ENCODE measurements at places on chromosomes 13 and 19.
A peak's percentile ranks its signal among the peaks of the same experiment; 100 is the strongest.

DNA sequence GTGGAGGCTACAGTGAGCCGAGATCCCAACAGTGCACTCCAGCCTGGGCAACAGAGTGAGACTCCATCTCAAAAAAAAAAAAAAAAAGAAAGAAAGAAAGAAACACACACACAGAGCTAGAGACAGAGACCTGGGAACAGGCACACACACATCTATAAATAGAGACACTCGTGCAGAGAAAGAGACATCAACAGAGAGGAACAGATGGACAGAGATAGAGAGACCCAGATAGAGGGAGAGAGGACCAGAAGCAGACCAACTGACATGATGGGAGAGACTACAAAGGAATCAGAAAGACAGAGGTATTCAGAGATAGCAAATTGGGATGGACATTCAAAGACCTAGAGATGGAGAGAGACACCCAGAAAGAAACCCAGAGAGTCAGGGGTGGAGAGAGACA, 2.1 kb upstream of the CA11 start:
- DNase-seq = no peak

GRCh38 chr19:13882836-13883235, 5.9 kb downstream of the NANOS3 start:
- no peak for DNase-seq

DNA sequence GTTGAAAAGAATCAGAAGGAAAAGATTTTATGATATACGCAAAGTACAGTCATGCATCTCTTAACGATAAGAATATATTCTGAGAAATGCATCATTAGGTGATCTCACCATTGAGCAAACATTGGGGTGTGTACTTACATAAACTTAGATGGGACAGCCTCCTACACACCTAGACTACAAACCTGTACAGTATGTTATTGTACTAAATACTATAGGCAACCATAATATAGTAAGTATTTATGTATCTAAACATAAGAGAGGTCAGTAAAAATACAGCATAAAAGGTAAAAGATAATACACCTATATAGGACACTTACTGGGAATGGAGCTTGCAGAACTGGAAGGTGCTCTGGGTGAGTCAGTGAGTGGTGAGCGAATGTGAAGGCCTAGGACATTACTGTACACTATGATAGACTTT, 254.6 kb downstream of the SPRY2 start:
- no peak for DNase-seq

DNA sequence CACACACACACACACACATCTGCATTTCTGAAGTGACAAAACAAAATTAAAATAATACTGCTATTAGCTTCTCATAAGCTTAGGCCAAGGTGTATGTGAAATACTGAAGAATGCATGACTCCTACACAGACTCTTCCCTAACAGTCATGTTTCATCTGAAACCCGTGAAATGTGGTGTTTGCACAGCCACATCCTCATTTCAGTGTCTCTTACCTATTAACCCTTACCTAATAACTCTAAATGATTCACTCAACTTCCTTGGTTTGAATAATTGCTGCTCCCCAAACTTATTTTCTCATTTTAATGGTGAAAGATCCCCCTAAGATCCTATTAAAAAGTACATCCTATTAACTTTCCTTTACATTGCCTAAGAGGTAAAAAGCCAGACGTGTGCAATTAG, 117.6 kb downstream of the MIPEP start:
- DNase-seq = no peak

DNA sequence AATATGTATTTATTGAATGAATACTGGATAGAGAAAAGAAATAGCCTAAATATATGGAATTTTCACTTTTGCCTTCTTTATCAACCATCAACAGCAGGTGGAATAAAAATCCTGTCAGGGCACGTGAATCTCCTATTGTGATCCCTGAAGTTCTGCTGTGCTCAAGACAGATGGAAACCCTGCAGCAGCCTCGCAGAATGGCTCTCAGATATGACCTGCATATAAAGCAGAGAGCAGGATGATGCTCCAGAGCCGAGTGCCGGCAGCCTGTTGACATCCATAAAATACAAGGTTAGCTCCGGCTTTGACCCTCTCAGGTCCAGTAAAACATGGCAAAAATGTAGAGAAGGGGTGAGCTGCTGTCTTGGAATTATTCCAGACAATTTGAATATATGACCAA, 659.3 kb downstream of the DIAPH3 start:
- DNase-seq = no peak

DNA sequence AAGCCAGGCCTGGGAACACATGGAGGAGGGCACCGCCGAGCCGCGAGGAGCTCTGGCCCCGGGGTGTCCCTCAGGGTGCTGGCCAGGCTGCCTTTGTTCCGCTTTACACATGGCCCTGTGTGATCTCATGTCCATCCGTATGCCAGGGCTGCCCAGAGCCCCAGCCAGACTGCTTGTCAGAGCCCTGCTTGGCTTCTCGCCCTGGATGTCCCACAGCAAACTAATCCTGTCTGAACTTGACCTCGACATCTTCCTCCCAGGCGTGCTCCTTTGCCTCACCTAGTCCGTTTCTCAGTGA, 14.3 kb downstream of the BCKDHA start:
- no peak for DNase-seq

DNA sequence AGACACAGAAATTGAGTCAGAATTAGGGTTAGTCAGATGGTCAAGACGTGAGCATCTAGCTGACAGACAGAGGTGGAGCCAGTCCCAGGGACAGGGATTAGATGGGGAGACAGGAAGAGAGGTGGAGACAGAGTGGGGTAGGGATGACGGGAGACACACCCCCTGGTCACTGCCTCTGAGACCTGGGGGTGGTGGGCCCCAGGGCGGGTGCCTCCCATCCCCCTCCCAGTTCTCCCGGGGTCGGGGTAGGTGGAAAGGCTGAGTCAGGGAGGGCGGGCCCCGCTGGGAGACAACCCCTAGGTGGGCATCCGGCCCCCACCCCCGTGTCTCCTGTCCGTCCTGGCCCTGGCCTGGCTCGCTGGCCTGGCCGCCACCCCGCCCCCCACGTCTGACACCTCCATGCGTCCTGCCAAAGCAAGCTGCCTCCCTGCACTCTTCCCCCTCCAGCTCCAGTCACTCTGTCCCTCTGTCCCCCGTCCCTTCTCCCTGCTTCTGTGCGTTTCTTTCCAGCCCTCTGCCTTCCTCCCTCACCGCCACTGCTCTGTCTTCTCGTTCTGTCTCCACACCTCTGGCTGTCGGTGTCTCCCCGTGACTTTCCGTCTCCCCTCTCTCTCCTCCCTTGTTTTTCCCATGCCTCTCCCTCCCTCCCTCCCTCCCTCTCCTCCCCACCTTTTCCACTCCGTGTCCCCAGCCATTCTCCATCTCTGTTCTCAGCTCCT, 15.1 kb downstream of the CCDC97 start:
- DNase-seq = no peak

- no peak for DNase-seq
These were observed 3.5 kb downstream of the KLK7 start for GRCh38 chr19:50980208-50980607.

DNA sequence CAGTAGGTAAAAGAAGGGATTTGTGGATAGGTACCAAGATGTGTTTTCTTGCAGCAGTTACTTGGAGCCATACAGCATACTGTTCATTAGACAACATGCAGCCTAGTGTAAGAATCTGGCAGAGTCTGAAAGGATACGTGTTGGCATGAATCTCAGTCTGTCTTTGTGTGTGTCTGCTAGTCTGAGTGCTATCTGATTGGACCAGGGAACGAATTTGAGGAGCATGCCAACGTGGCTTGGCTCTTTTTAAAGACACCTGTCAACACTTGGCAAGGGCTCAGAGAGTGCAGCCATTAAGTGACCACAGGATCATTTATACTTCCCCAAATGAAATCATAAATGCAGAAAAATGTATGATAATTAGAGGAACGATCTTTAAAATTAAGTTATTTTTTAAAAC, 27.6 kb upstream of the ATXN8OS start:
- no peak for DNase-seq

- DNase-seq = no peak
These were observed 116.9 kb downstream of the CCNA1 start for GRCh38 chr13:36549126-36549702.

GRCh38 chr19:11361037-11361770, 6.0 kb downstream of the PLPPR2 start:
- no peak for DNase-seq

GRCh38 chr13:76656500-76656899, 229.7 kb downstream of the KCTD12 start:
- no peak for DNase-seq

DNA sequence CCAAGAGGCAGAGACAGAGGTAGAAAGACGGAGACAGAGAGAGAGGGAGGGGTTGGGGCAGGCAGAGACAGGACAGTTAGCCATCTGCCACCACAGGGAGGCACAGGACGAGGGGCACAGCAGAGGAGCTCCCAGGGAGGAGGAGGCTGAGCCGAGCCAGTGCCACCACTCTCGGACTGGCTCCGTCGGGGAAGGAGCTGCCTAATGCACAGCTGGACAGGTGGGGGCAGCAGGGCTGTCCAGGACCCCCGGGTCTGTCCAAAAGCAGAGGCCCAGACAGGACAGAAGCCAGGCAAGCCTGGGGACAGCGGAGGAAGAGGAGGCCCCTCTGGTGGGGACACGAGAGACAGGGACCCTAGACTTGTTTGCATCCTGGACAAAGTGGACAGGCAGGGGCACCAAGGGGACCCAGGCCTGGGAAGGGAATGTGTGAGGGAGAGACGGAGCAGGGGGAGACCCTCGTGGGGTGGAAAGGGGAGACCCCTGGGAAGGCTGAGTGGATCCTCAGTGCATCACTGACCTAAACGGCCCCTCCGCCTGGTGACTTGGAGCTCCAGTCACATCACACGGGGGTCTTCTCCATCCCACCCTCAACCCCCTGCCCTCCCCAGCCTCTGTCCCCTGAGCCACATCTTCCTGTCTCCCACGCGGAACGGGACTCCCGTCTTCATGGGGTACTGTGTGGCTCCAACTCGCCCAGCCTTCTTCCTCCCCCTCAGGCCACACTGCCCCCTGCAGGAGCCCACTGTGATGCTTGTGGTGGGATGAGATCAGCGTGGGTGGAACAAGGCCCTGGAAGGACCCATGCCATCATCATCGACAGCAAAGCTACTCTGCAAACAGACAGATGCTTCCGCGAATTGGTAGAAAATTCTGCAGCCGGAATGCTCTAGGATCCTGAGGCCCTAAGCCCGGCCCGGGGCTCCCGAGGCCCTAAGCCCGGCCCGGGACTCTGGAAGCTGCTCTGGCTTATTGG, 915 bp downstream of the F10 start:
- no peak for DNase-seq

GRCh38 chr19:4676955-4677731, 7.0 kb upstream of the MYDGF start:
- DNase-seq = no peak

DNA sequence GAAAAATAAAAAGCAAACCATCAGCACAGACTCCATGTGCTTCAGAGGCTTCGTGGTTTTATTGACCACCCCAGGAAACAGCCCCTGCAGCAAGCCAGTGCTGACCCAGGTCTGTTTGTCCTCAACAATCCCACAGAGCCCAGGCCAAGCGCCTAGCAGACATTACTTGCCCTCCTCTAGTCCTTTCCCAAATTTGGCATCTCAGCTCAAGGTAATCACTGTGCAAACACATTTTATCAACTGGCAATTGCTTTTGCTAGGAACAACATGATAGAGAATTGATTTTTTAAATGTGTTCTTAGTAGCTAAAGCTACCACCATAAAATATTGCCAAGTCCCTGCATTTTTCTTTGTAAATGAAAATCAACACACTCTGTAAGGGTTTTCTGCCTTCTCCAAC, 121.8 kb downstream of the STOML3 start:
- DNase-seq = no peak

- no peak for DNase-seq
These were observed 96.8 kb upstream of the DOCK9 start for GRCh38 chr13:99074693-99075092.

GRCh38 chr13:67841071-67841470, 610.9 kb upstream of the PCDH9 start:
- no peak for DNase-seq

- DNase-seq = no peak
These were observed 12.4 kb upstream of the PDCD2L start for GRCh38 chr19:34391813-34392212.

DNA sequence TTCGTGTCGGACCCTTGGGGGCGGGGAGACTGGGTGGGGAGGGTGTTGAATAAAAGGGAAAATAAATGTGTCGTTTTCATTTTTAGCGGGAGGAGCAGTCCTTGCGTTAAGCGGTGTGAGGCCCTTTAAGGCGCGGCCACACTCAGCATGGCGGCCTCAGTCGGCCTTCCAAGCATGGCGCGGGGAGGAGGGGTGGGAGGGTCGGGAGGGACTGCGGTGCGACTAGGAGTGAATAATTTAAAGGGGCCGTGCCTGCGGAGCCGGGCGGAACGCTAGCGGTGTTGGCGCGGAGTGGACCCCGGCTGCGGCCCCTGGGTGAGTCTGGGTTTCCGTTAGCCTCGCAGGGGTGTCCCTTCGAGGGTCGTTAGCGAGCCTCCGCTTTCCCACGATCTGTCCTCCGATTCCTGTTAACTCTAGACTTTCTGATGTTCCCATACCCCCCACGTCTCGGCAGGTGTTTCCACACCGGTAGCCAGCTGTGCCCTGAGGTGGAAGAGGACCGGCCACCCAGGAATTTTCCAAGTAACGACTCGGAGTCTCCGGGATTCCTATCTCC, 1.5 kb upstream of the PNPLA6 start:
- DNase-seq = peak; percentile 83

DNA sequence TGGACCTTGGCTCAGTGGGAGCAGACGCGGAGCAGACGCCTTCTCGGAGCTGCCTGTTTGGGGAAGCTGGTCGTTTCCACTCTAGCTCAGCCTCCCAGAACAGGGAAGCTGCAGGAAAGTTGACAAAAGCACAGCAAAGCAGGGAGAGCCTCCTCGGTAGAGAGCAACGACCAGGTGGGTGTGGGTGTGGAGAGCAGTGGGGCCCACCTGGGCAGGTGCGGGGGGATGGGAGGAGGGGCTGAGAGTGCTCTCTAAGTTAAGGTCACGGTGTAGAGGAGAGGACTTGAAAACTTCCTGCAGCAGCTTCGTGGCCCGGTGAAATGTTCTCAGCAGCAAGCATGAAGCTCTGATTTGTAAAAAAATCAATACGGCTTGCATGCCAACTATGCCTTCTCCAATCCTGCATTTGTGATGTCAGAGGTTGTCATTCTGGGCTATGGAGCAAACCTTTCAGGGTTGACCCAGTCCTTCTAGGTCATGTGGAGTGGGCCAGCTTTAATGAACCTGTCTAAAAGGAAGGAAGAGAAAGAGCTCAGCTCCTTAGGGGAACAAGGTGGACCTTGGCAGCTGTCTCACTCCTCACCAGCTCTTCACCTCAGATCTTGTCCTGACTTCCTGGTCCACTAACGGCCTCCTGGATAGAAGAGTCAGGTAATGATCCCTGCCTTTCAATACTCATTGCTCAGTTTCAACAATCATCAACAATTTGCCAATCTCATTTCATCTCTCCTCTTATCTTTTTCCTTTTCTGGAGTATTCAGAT, 85.8 kb upstream of the UBL3 start:
- DNase-seq = no peak

DNA sequence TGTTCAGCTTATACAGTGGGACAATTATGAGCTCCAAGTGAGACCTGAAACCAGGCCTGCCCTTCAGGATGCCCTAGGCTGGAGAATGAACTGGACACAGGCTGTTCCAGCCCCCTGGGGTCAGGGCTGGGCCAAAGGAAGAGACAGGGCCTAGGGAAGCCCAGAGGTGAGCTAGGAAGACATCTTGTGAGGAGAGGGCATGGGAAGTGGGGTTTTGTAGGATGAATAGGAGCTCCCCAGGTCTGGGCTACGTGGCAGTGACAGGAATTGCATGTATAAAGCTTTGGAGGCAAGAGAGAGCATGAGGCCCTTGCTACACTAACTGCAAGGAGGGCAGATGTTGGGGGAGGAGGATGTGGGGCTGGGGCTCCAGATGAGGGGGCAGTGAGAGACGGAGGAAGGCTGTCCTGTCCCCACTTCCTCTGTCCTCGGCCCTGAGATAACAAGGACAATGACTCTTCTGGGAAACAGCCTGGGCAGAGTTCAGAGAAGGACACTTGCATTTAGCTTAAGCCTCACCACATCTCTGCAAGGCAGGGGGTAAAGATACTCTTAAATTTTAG, 1.5 kb upstream of the TBXA2R start:
- DNase-seq = no peak
